ENCODE measurements at places on chromosomes 3 and 15.

DNA sequence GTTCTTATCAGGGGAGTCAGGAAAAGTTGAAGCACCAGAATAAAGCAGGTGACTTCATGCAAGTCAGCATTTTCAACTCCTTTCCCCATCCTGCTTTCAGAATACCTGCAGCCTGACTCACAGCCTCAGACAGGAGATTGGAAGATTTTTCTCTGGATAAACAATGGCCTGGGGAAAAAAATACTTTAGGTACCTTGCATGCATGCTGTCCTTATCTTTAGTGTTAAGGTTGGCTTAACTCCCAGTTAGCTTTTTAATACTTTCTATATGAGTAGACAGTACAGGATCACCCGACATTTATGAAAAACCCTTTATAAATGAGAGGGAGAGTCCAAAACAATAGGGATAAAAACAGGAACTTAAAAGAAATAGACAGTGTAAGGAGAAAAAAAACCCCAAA, 53.6 kb downstream of the PAK2 start:
- DNase-seq = no peak

DNA sequence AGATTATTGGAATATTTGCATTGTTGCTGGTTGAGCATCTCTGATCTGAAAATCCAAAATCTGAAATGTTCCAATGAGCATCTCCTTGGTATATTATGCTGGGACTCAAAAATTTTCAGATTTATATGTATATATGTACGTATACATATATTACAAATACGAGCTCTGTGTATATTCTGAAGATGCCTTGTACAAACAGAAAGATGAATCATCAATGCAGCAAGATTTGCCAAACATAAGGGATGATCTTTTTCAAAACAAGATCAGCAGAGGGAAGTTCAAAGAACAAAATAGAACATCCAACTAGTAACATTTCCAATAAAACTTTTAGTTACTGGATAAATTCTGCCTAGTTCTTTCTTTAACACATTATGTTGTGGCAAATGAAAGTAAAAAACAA, 42.5 kb downstream of the HERC1 start:
- no peak for DNase-seq

DNA sequence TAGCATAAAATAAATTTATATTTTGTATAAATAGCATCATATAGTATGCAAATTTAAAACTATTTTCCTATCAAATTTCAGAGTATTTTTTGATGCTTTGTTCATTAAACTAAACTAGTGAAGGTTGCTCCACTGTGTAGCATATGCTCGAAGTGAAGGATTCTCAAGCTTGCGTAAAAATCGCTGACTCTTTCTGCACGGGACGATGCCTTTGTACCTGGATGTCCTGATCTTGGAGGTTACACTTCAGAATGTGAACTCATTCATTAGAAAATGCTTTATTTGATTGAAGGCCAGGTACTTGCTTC, 305.0 kb downstream of the WDR72 start:
- no peak for DNase-seq

GRCh38 chr3:10423171-10423882, 82.1 kb downstream of the ATP2B2 start:
- no peak for DNase-seq

DNA sequence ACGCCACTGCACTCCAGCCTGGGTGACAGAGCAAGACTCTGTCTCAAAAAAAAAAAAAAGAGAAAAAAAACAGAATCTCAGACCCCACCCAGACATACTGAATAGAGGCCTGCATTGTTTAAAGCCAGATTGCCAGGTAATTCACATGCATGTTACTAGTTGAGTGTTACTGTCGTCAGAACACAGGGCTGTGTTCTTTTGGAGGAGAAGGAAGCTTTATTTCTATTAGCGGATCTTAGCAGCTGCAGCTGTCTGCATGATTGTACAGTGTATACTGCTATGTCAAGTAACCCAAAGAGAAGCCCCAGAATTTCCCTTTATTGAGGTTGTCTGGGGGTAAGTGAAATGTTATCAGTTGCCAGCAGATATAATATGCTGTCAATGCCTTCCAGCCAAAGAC, 496.6 kb upstream of the NAALADL2 start:
- no peak for DNase-seq

DNA sequence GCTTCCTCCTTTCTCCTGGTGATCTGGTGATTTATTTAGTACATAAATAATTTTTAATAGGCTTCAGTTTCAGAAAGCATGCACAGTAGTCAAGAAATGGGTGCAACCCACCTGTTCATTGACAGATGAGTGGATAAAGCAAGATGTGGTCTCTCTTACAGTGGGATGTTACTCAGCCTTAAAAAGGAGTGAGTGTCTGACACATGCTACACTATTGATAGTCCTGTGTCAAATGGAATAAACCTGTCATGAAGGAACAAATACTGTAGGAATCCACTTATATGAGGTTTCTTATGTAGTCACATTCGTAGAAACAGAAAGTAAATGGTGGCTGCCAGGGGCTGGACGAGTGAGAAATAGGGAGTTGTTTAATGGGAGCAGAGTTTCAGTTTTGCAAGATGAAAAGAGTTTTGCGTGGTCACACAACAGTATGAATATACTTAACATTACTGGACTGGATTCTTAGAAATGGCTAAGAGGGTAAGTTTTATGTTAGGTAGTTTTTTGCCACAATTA, 56.0 kb upstream of the PPARG start:
- no peak for DNase-seq

GRCh38 chr3:150158943-150159625, 188.4 kb upstream of the PFN2 start:
- no peak for DNase-seq

All from stimulated activated CD4-positive, alpha-beta T cell treated with anti-CD3 and anti-CD28 coated beads, Interleukin-4, amount 100 ng/mL, for 1 hour (primary cell).